ENCODE measurements at places on chromosomes 7 and 10.
A peak's percentile ranks its signal among the peaks of the same experiment; 100 is the strongest.

DNA sequence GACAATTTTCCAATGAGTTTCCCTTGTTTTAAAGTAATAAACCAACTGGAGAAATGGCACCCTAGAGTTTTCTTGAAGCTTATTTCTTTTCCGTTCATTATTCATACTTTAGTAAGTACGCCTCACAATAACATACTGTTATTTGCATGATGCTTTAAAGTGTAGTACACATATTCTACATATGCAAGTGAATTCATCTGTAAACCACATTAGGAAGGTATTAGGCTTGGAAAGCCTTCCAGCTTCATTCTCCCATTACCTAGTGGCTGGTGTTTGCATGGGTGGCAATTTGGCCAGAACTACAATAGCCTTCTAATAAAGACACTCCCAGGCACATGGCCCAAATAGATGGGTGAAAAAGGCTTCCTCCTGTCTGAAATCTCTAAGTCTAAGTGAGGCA, 45.5 kb upstream of the KIAA1217 start:
- no peak for DNase-seq

DNA sequence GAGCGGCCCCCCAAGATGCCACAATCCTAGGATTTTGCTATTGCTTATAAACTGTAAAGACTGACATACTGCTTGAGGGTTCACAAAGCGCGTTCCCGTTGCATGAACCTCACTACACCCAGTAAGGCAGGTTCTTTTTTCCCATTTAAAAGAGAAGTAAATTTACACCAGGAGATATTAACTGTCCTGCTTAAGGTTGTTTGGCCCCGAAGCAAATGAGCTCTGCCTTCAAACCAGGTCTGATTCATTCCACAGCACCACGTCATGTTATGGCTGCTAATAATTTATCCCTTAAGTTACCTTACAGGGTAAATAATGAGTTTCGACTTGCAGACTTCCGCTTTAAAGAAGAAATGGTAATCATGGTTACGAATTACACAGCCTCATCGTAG, 559 bp upstream of the FKBP14 start:
- DNase-seq = no peak

DNA sequence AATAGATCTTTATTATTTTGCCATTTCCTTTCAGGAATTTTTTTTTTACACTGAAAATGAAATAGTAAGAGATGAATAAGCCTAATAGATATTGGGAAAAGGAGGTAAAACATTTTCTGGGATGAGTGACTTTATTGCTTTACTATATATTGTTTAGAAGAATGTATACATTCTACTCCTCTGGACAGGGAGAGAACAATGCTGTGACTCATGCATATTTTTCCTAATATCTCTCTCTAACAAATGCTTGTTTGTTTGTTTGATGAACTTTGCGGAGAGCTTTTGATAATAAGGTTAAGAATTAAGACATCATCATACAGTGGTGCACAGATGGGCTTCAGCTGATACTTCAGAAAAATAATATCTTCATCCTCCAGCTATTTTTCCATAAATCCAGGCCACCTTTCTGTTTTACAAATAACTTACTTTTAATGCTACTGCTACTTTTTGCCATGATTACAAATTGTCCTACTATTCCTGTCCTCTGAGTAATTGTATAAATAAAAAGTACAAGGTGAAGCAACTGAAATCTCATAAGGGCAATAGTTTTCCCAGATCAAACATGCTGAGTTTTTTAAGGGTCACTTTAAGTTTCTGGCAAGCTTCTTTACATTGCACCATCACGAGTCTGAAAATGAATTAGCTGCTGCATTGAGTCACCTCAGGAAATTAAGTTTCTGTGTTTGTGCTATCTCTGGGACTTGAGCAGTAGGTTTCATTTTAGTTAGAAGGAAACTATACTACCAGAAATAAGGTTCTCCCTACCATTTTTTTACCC, 207.3 kb upstream of the POT1 start:
- no peak for DNase-seq

DNA sequence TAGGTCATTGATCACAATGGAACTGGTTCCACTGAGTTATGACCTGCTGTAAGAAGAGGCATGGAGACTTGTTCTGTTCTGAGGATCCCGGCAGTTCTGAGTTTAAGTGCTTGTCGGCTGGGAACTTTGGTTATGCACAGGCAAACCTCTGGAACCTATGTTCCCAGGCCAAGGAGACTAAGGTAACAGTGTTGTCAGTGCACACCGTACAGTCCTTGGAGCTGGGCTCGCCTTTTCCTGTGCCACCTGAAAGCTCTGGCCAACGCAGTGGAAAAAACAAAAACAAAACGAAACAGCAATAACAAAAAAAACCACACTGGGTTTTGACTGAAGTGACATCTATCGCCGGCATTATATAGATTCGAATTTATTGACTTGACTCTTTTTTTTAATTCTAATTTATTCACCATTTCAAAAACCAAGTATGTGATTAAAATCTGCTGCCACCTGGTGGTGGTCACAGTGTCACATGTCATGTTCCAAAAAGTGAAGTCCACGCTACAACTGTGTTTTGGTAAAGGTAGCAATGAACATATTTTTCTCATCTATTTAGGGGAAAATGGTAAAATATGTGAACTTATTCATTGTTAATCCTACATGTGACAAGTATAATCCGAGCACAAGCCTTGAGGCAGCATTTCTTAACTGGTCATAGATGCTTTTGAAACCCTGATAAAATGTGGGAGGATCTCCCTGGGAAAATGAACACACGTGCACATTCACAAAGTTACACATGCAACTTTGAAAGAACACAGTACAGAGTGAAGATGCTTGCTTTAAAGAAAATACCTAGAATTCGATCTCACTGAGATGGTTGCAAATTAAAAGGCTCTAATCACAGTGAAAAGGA, 113.8 kb upstream of the PPP2R2D start:
- DNase-seq = peak; percentile 30

DNA sequence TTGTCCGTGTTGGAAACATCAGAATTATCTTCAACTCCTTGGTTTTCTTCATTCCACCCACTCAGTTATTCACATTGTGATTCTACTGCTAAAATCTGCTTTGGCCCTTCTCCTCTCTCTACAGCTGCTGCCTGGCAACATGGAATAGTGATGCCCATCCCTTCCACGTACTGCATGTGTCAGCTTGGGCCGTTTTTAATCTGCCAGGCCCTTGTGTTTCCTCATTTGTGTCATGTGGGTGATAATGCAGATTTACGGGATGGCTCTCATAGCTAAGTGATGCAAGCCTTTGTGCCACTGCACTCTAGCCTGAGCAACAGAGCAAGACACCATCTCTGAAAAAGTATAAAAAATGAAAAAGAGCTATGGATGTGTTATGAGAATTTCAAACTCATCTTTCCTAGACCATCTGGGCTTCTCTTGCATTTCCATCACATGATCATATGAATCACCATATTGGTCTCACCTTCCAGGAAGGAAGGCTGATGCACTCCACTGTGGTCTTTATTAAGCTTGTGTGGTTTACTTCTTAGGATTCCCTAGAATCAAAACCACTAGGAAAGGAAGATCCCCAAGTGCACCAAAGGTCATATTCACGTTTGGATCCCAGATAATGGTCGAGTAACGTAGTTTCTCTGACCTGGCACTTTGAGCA, 20.6 kb upstream of the CELF2 start:
- DNase-seq = no peak

- no peak for DNase-seq
These were observed 41.1 kb upstream of the NUPR2 start for GRCh38 chr7:56157238-56157790.

GRCh38 chr10:24449321-24449740, 240.4 kb downstream of the KIAA1217 start:
- DNase-seq = no peak

DNA sequence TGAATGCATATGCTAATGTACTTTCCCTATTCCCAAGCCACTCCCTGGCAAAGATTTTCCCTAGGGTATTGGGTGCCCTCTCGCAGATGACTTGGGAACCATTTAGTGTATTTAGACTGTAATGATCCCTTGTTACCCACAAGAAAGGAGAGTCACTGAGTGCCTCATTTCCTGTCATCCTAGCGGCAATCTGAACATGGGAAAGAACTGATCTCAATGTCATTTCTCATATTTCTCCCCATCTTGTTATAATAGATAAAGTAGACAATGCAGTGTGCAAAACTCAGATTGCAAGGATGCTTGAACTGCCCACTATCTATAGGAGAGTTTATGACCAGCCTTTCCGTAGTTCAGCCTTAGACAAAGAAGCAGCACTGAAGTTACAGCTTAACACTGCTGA, 123.3 kb downstream of the MICU1 start:
- no peak for DNase-seq

- DNase-seq = no peak
These were observed 112.1 kb downstream of the PRKG1 start for GRCh38 chr10:51186361-51186760.

DNA sequence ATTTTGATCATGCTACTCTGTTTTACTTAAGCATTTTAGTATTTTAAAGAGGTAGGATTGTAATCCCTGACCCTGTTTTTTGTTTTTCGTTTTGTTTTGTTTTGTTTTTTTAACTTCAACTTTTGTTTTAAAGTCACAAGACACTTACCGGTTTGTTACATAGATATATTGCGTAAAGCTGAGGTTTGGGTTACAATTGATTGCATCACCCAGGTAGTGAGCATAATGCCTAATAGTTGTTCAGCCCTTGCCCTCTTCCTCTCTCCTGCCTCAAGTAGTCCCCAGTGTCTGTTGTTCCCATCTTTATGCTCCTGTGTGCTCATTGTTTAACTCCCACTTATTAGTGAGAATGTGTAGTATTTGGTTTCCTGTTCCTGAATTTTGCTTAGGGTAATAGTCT, 93.1 kb upstream of the TEX47 start:
- DNase-seq = no peak

DNA sequence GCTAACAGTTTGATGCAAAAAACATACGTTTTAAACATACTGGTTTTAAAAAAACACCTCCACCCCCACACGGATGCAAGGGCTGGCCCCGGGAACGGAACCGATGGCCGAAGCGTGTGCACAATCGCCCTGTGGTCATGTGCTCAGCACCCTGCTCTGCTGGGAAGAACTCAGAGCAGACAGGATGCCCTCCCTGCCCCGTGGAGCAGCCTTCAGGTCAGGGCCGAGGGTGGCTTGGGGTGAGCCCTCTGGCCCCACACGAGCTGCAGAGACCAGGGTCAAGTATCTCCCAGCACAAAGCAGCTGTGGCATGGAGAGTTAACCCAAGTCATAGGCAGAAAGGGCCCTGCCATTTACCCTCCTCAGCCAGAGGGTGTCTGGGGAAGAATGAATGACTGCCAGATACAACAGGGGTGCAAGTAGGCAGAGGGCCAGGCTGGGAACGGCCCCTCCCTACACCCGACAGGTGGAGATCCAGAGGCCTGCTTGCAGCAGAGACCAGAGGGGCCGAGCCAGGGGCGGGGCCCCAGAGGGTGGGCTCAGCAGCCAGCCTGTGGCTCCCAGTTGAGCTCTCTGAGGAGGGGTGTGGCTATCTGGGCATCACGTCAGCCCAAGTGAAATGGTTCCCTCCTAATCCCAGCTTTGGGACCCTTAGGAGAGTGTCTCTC, 56.8 kb downstream of the ZRANB1 start:
- no peak for DNase-seq

DNA sequence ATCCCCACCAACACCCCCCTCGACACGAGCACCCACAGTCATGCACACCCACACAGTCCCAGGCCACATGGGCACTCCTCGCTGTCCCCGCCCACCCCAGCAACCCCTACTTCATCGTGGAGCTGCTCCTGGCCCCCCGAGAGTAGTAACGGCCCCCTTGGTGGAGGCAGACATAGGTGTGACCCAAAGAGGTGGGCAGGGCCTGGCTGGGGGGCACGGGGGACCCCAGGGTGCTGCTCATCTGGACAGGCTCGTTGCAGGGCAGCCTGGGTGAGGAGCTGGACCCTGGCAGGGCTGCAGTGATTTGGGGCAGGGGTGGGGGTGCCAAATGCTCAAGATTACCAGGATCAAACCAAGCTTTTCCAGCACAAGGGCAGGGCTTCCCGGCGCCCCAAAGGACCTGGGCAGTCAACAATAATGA, 42.4 kb upstream of the ZMIZ1 start:
- no peak for DNase-seq

DNA sequence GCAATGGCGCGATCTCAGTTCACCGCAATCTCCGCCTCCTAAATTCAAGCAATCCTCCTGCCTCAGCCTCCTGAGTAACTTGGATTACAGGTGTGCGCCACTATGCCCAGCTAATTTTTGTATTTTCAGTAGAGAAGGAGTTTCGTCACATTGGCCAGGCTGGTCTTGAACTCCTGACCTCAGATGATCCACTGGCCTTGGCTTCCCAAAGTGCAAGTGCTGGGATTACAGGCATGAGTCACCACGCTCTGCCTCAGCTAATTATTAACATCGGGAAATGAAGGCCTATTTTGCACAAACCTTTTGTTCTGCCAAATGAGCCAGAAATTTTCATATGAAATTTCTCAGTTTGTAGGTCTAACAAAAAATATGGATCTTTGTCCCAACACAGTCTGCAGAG, 106.7 kb upstream of the ODAD2 start:
- DNase-seq = no peak

DNA sequence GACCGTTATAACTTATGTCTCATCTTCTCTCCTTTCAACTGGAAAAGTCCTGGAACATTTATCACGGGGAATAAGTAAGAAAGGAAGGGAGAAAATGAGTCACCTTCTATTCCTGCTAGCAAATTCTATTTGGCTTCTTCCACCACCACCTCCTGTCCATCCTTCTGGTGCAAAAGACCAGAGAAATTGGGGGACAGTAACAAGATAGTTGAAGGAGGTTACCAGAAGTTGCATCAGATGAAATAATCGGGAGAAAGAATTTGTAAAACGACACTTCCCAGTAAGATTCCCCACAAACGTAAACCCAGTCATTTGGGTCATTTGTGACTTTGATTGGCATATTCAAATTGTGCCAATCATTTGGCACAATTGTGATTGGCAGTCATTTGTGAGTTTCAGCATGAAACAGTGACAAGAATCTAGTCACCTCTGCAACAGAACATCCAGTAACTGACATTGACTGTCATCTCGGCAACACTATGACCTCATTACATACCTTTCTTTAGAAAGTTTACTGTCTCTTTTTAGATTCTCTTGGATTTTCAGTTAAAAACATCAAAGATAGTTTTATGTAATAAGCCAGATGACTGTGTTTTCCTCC, 51.3 kb upstream of the PIK3CG start:
- DNase-seq = no peak

DNA sequence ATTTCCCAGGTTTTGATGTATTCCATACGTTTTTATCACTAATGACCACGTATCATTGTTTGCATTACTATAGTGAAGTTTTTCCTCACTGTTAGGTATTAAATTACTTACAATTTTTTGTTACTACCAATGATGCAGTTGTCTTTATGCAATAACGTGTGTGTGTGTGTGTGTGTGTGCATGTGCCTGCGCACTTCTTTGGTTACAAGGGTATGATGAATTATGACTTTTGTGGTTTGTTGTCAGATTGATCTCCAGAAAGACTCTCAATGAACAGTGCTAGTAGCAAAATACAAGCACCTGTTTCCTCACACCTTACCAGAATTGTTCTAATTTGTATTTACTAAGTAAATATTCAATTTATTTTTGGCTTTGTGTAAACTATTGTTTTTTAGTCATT, 51.5 kb downstream of the MCMBP start:
- DNase-seq = no peak
